ENCODE measurements at places on chromosomes 1 and 21.

DNA sequence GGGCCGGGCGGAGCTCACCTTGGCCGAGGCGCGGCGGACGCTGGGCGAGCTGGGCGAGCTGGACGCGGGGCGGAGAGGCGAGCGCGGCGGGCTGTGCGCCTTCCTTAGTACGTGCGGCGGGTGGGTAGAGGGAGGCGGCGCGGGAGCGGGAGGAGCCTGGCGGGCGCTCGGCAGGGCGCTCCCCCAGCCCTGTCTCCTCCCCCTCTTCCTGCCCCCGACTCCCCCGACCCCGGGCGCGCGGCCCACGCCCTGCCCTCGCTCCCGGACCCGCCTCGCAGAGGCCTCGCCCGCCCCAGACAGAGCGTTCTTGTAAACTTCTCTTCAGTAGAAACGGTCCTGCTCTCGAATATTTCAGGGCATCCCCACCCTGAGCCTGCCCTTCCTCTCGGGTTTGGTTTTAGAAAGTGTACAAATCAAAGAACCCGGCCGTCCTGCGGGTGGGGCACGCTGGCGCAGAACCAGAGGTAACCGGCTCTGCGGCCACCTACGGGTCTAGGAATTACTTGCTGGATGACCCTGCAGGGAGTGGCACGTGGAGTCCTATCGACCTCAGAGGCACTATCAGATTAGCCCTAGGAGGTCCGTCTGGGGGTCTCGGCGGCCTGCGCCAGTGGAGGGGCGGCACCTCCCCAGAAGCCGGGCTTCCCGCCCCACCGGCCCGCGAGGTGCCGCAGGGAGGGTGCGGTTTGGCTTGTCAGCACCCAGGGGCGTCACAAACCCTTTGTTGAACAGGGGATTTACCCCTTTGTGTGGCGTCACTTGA, at the start of gene S100A10:
S100A10 (minus strand) TSS at position 126 of the 763 bp plus-strand sequence. CDS start 7,629 bp downstream, outside the sequence.
- DNase-seq, result peak; percentile 68

DNA sequence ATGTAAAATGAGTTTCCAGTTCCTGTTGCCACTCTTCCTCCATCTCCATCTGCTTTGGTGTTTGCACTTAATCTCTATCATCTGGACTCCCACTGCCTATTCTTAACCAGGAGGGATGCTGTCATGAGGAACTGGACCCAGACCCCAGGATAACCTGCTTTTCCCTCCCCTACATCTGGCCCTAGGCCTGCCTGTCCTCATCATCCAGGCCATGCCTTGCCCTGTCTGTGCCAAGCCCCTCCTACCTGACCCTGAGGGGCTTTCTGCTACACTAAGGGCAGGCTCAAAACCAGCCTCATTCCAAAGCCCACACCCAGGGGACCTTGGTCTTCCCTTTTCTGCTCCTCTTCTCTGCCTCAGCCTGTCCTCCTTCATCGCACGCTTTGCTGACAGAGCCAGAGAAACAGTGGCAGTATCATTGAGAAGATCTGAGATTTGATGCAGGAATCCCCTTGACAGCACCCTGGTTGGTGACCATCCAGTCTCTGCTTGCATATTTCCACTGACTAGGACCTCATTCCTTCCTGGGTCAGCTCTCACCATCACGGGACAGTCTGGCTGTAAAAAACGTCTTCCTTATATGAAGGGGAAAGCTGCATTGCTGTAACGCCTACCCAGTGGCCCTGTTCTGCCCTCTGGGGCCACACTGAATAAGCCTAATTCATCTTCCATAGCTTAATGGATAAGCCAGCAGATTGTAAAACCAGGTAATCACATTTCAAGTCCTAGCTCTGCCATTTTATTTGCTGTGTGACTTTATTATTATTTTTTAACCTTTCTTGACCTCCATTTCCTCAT, 38.8 kb downstream of the PLXNA2 start:
- DNase-seq, result no peak

GRCh38 chr1:171730052-171730451, 11.8 kb downstream of the VAMP4 start:
- DNase-seq, result no peak

DNA sequence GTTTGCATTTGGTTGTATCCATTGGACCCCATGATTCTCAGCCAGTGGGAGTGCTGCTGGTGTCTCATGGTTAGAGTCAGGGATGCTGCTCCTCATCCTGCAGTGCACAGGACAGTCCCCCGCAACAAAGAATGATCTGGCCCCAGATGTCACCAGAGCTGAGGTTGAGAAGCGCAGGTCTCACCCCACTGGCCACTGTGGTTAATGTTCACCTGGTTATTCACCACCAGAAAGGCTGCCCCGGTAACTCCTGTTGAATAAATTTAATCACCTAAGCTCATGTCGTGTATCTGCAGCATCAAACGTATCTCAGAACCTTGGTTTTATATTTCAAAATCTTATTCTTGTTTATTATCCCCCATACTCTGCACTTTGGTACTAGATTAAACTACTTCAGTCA, 75.8 kb downstream of the ATP5PO start:
- DNase-seq, result no peak

DNA sequence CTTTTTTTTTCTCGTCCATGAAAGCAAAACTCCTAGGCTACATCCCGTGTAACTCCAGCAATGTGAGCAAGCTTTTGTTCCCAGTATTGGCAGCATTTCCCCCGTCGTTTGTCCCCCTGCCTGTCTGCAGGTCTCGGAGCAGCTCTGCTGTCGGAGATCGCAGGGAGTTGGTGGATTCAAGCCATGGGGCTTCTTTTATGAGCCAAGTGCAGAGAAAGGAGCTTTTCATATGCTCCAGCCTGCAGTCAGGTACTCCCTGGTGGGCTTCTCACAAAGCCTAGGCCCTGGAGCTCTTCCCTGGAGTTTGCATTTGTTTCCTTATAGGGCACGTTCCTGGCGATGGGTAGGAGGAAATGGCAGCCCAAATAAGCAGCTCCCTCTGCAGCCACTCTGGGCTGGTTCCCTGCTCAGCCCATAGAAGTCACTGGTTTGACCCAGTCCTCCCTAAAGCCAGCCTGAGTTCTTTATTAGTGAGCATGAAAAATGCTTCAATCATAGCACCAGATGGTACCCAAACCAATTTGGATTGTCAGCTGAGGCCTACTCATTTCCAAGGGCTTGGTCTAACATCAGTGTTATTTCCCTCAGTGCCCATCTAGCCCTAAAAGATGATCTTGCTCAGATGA, 78.3 kb downstream of the NUF2 start:
- no peak for DNase-seq

DNA sequence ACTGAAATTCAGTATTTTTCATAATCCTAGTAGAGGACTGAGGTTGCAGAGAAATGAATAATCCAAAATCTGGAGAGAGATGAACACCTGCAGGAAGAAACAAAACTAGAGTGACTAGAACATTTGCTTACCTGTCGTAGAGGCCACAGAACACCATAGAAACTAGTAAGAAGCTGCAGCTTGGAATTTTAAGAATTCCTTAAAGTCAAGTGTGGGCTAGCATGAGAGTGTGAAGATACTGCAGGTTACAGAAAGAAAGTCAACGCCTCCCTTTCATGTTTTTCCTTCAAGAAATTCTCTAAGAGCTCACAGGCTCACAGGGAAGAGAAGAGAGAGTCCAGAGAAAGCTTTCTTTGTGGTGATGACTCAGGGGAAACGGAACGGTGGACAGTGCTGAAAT, 633.7 kb downstream of the LRRIQ3 start:
- DNase-seq, result no peak

DNA sequence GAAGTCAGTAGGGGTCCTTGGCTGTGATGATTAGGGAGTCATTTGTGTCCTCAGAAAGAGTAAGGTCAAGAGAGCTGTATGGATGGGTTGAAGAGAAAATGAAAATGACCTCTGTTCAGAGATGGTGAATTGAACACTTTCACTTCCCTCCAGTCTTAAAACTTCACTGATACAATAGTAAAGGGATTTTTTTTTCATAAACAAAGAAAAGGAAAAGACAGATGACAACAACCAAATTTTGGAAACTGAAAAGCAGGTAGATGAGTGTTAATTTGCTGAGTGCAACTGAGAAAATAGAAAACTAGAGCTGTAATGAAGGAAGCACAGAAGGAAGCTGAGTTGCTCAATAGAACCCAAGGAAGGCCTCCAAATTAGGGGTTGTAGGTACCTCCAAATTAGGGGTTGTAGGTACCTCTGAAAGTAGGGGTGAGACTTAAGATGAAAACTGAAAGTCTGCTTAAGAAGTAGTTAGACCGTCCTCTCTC, 14.8 kb upstream of the S1PR1 start:
- DNase-seq, result no peak

DNA sequence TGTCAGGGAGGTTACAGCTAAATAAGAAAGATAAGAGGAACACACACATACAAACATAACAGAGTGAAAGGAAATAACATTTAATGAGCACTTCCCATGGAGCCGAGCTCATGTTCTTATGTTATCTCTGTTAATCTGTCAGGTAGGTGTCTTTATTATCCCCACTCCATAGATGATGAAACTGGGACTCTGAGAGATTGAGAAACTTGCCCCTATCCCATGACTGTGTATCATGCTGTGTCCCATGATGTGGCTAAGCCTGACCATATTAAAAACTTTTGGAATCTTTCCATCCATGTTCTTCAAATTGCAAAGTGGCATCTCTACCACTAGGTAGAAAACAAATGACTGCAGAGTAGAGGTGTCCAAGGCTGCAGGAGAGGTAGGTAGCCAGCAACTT, 285.2 kb upstream of the SGIP1 start:
- DNase-seq, result no peak

DNA sequence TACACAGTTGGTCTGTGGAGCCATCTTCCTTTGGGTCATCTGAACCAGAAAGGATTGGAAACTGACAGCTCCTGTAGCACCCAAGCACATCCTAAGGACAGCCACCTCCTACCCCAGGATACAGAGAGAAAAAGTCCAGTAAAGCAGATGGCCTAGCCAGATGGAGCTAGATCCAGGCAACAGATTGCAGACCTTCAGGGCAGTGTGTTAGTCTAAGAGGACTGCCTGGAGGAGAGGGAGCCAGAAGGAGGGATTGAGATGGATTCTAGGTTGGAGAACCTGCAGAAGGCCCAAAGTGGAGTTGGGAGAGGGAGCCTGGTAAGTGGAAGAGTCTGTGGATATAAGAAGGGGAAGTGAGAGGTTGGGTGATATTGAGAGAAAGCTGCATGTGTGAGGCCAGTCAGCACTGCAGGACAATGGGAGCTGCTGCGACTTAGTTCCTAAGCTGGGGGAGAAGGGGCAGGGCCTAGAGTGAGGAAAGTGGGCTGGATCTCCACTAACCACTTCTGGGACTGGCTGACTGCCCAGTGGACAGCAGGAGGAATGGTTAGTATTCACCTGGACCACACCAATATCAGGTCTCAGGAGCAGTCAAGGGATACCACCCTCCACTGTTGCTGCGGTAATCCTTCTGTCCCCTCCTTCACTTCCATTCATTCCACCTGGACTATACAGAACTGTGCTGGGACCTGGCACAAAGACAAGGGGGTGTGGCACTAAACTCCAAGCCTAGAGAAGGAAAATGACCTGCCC, 13.4 kb downstream of the BCAN start:
- no peak for DNase-seq

- no peak for DNase-seq
These were observed 122.4 kb downstream of the SIPA1L2 start for GRCh38 chr1:232507571-232507970.

GRCh38 chr1:215682232-215682631, 115.1 kb downstream of the KCTD3 start:
- no peak for DNase-seq

- DNase-seq, result no peak
These were observed 2.0 kb downstream of the SKI start for GRCh38 chr1:2229911-2230731.

DNA sequence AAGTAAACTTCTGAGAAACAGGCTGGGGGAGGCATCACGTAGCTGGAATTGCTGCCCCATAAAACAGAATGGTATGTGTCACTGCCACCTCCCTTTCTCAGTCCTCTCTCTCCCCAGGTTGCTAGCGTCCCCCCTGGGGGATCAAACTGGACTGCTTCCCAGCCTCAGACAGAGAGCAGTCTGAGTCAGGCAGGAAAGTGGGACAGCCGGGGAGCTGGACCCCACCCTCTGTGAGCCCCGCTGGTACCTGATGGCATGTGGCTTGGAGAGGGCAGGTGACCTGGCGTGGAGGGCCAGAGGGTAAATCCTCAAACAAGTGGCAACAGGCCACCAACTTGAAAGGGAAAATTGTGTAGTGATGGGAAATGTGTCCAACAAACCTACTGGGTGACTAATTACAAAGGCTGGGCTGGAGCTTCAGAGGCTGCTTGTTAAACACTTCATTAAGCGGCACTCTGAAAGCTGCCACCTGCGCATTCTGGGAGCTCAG, 1.0 kb upstream of the SFN start:
- no peak for DNase-seq

DNA sequence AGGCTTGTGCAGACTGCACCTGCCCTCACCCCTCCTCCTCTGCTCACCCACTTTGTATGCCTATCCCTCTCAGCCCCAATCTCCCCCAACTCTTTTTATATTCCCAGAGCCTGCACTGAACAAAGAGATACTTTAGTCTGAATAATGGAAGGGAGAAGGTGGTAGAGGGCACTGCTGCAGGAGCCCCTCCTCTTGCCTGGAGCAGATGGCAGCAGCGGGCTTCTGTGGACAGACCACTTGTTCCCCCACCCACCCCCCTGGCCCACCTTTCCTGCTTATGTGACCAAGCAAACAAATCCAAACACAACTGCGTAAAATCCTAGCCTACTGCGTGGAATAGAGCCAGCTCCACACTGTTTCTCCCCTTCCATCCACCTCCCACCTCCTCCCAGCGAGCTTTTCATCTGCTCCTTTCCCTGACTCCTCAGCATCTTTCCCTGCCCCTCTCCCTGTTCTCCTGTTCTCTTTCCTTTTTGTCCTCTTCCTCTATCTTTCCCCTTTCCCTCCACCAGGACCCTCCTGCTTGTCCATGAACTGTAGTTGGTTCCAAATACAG, 27.5 kb downstream of the RGS8 start:
- DNase-seq, result no peak

- no peak for DNase-seq
These were observed 11.1 kb upstream of the ZNF436 start for GRCh38 chr1:23380719-23381118.

GRCh38 chr1:67332653-67333529, 25.2 kb downstream of the IL12RB2 start:
- no peak for DNase-seq

GRCh38 chr1:173560285-173560880, 42.5 kb downstream of the SLC9C2 start:
- no peak for DNase-seq

DNA sequence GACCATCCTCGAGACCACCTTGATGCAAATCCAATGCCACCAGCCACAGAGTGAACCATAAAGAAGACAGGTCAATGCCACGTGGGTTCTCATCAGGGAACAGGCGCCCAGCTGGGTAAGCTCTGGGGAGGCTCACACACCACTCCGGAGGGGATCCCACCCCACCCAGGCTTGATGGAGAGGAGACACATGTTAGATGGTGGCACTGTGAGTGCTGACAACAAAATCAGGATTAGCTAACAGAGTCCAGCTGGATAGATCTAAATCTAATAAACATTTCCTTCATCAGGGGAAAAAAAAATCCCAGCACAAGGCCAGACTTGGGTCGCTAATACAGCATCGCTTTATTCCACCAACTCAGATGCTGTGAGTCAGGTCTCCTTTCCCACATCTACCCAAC, 132.2 kb upstream of the TNR start:
- no peak for DNase-seq

DNA sequence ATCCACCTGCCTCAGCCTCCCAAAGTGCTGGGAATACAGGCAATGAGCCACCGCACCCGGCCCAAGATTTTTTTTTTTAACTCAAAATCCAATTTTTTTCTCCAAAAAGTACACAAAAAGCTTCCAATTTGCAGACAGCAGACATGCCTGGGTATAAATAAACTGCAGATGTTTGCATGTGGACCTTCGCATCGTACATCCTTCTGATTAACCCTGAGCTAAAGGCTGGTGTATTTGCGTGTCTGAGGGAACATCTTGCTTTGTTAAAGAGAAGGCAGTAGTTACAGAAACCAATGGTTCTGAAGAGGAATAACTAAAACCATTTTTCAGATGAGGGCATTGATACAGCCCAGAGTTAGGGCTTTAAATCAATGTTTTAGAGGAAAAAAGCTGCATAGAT, 12.7 kb downstream of the BCAR3 start:
- DNase-seq, result no peak

All from activated CD8-positive, alpha-beta memory T cell treated with anti-CD3 and anti-CD28 coated beads for 1 hour (primary cell).